ENCODE measurements at places on chromosomes 11 and 22. TPM values are rescaled to one million over a fixed set of nuclear protein-coding genes. Genes with fewer than 3 reads are reported as not detected.

Gene CBLIF
- not detected for total RNA-seq

Gene KCNJ11
- 4.3 TPM for total RNA-seq

Gene FJX1
- total RNA-seq, result 1.5 TPM

Gene FGF3
- not detected for total RNA-seq

Gene EMID1
- 8.2 TPM for total RNA-seq

Gene KIAA1671
- total RNA-seq, result 40.7 TPM

Gene SOX6
- total RNA-seq, result 4.8 TPM

Gene TCN2
- 44.2 TPM for total RNA-seq
